ENCODE measurements at places on chromosomes 3 and 15.

- ATAC-seq = no peak
Observed at GRCh38 chr3:140296796-140297352, 361.9 kb downstream of the CLSTN2 start.

DNA sequence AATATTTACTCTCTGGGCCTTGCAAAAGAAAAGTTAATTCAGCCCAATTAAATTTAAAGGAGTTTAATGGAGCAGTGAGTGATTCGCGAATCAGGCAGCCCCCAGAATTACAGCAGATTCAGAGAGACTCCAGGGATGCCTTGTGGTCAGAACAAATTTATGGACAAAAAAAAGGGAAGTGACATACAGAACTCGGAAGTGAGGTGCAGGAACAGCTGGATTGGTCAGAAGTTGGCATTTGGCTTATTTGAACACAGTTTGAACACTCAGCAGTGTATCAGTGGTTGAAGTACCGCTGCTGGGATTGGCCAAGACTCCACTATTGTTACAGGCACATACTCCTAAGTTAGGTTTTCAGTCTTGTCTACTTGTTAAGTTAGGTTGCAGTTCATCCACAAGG, 145.0 kb upstream of the GAP43 start:
- ATAC-seq = no peak

GRCh38 chr15:93617443-93617842, 528.4 kb upstream of the RGMA start:
- ATAC-seq = no peak

DNA sequence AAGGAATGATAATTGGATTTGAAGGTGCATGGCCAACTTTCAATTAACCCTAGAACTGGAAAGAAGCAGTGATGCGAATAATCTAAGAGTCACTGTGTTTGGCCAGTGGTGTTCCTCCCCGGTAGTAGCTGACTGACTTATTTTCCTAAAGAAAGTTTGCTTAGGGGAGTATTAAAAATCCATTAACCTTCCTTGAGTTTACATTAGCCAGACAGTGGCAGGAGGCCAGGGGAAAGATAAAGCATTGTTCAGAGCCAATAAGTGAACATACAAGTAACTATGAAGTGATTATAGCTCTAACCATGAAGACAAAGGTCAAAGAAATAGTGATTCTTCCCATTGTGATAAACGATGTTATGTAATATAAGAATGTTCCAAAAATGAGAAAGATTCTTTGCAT, 8.9 kb upstream of the TMEM202 start:
- no peak for ATAC-seq

GRCh38 chr3:108004647-108005046, 86.2 kb downstream of the CD47 start:
- no peak for ATAC-seq

DNA sequence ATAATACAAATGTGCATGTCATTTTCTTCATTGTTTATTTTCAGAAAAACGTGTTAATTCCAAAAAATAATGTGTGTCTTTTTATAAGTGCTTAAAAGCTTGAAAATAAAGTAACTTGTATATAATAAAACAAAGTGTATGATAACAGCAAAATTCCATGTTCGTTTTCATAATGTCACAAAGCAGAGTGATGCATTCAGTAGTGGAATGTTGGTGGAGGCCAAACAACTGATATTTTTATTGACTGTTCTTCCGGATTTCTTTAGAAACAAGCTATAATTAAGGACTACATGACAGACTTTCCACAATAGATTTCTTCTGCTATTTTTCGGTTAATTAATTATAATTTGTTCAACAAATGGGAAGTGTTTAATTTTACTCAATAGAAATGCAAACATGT, 412.7 kb downstream of the GABRG3 start:
- no peak for ATAC-seq

GRCh38 chr3:197736491-197737318, at the start of gene RUBCN:
RUBCN (minus strand) TSS chr3:197736904; CDS start chr3:197736719, 185 bp downstream.
- ATAC-seq = peak; percentile 97

DNA sequence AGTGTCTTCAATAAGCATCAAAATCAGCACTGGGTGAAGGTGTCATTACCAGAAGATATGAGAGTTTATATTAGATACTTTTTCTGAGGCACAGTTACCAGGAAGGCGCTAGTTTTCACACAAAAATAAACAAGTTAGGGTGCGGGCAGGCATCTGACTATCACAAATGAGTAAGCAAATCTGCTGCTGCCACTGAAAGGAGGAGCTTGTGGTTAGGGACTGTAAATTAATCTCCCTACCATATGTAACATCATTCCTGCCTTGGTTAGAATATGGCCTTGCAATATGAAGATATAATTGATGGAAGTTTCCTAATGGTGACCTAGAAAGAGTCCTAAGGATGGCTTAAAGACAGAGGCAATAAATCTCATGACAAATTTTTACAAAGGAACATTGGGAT, 19.5 kb upstream of the EID1 start:
- no peak for ATAC-seq

GRCh38 chr3:15861163-15861562, 63.4 kb upstream of the ANKRD28 start:
- no peak for ATAC-seq

GRCh38 chr3:165194511-165195240, 1.5 kb downstream of the SLITRK3 start:
- no peak for ATAC-seq

- ATAC-seq = no peak
Observed at GRCh38 chr3:50623840-50624474, 7.0 kb downstream of the MAPKAPK3 start.

DNA sequence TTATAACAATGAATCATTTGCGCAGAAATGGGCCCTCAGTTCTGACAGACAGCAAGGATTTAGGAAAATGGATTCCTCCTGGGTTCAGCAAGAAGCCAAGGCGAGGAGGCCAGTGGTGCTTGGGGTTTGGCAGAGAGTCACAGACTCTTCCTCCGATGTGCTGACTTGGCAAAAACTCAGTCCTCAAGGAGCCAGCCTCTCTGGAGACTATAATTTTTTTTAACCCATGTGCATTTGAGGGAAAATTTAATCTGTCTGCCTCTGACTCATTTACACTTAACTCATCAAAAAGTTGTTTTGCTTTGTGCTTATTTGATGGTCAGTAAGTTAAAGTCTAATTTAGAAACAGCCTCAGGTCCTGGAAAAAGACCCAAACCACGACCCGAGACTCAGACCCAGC, 34.2 kb upstream of the SLC24A5 start:
- peak; percentile 10 for ATAC-seq

All from motor neuron (in vitro differentiated cells).